ENCODE measurements at places on chromosomes 12 and 14. TPM values are rescaled to one million over a fixed set of nuclear protein-coding genes. Genes with fewer than 3 reads are reported as not detected.

The SRSF9 gene
- 175 TPM for total RNA-seq

The TAS2R20 gene
- total RNA-seq, result 3.9 TPM

The TPPP2 gene
- total RNA-seq, result not detected

The IL26 gene
- not detected for total RNA-seq

The WSCD2 gene
- not detected for total RNA-seq

The XPOT gene
- 69.4 TPM for total RNA-seq

The PROX2 gene
- total RNA-seq, result under 0.01 TPM

The FAR2 gene
- total RNA-seq, result 66.6 TPM

The BCL2L14 gene
- not detected for total RNA-seq

The NFKBIA gene
- 130 TPM for total RNA-seq

The GYS2 gene
- total RNA-seq, result not detected

The RNASE2 gene
- total RNA-seq, result not detected

The NCKAP5L gene
- total RNA-seq, result 37.2 TPM

The AQP5 gene
- total RNA-seq, result not detected

The CPNE6 gene
- not detected for total RNA-seq

The ERC1 gene
- total RNA-seq, result 34.7 TPM

The OTX2 gene
- not detected for total RNA-seq

The COQ6 gene
- total RNA-seq, result 17.8 TPM

The EIF2S3B gene
- 2.6 TPM for total RNA-seq

The AVPR1A gene
- not detected for total RNA-seq
